ENCODE measurements at places on chromosomes 16 and 17.

DNA sequence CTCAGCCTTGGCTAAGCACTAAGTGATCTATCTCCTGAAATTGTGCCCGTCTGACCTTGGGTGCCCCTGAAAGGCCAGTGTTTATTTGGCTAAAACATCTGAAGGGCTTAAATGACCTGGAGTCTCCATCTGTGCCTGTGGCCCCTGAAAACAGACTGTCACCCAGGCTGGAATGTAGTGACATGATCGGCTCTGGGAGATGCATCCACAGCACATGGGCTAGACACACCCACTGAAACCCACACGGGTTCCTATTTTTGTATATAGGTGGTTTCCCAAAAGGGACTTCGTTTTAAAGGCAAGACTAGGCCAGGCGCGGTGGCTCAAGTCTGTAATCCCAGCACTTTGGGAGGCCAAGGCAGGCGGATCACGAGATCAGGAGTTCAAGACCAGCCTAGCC, 13.5 kb downstream of the CEP295NL start:
- DNase-seq = peak; percentile 42

- no peak for DNase-seq
These were observed 8.9 kb upstream of the USP31 start for GRCh38 chr16:23158114-23158513.

DNA sequence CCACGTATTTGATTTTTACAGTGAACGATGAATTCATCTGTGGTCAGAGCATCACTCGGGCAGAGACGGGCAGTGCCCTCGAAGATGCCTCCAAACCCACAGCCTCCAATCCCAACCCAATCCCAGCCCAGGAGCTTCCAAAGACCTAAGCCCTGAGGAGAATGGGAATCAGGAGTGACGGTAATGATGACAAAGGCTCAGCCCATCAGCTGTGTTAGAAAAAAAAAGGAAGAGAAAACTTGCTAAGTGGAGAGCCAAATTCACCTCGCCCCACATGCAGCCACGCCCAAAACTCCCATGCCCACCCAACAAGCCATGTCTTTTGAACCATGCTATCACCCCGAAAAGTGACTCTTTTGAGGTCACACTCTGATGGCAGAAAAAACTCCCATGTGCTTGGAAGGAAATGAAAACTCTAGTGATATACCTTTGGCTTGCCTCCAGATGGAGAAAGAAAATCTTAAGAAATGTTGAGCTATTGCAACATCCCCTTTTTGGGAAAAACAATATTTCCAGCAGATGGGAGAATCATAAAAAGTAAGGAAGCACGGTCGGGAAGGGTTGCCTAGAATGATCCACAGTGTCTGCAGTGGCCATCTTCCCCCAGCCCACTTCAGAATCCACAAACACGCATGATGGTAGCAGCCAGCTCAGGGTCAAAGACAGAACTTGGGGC, 37.7 kb downstream of the XYLT1 start:
- DNase-seq = no peak

DNA sequence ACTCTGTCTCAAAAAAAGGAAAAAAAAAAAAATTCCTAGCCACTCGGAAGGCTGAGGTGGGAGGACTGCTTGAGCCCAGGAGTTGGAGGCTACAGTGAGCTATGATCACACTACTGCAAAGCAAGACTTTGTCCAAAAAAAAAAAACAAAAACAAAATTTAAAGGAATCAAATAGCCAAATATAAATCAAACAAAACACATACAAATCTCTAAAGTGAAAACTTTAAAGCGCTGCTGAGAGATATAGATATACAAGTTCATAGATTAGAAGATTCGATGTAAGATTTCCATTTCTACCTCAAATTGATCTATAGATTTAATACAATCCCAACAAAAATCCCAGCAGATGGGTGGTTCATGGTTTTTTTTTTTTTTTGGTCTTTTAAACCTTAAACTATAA, 83.6 kb downstream of the TTC19 start:
- no peak for DNase-seq

DNA sequence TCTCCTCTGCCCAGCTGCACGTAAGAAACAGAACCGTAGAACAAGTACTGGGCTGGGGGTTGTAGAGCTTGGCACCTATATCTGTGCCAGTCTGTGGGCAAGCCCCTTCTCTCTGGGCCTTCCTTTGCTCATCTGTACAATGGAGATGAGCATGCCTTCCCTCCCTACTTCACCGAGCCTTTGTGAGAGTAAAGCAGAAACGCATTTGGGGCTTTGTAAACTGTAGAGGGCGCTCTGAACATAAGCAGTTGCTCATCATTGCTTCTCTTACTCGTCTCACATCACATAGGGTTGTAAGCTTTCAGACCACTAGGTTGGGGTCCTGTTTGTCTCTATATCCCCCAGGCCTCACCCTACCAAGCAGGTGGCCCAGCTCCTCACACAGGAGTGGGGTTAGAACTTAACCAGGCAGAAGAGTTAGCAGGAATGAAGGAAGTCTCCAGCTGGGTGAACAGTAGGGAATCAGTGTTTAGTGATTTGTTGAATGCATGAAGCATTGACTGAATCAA, 15.1 kb downstream of the SAMD14 start:
- peak; percentile 64 for DNase-seq

DNA sequence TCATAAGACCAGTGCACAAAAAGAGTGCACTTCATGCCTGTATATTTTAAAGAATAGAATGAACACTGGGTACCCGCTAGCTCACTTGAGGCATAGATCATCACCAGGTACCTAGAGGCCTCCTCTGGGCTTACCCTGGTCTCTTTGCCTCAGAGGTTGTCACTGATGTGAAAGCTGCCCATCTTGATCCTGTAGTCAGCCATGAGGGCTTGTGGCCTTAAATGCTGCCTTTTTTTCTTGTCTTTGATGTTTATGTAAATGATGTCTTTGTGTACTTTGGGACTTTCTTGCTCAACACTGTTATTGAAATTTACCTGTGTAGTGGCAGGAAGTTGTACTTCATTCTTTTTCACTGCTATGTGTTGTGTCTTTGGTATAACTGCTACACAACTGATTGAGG, 26.8 kb upstream of the SLC5A10 start:
- DNase-seq = no peak

DNA sequence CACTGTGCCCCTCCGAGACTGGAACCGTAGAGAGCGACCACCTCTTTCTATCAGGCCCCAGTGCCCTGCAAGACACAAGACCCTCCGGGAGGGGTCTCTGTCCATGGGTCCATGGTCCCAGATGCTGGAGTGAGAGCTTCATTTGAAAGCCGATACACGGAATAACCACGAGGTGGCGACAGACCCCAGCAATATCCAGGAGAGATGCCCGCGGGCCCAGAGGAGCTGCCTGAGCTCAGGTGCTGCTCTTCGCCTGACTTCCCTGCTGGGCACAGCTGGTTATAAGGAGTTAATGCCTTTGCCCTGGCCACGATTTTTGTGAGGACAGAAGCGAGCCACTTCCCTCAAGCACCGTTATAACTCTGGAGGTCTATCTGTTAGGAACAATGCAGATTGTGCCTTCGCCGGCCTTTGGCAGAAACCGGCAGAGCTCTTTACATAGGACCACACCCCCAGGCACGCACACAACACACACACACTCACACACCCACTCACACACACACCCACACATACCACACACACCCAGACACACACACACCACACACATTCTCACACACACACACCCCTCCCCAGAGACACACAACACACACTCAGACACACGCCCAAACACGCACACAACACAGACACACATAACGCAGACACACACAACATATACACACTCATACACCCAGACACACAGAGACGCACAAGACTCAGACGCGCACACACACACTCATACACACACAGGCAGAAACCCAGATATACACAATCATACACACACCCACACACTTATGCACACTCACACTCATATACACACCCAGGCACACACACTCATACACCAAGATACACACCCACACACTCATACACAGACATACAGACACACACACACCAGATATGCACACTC, 436.4 kb downstream of the SOX9 start:
- DNase-seq = peak; percentile 72

- no peak for DNase-seq
These were observed 315.6 kb downstream of the SEC14L1 start for GRCh38 chr17:77456271-77456950.

- no peak for DNase-seq
These were observed 251.4 kb downstream of the HS3ST3B1 start for GRCh38 chr17:14552306-14552705.

- no peak for DNase-seq
These were observed 22.5 kb upstream of the RASL10B start for GRCh38 chr17:35708951-35709350.

DNA sequence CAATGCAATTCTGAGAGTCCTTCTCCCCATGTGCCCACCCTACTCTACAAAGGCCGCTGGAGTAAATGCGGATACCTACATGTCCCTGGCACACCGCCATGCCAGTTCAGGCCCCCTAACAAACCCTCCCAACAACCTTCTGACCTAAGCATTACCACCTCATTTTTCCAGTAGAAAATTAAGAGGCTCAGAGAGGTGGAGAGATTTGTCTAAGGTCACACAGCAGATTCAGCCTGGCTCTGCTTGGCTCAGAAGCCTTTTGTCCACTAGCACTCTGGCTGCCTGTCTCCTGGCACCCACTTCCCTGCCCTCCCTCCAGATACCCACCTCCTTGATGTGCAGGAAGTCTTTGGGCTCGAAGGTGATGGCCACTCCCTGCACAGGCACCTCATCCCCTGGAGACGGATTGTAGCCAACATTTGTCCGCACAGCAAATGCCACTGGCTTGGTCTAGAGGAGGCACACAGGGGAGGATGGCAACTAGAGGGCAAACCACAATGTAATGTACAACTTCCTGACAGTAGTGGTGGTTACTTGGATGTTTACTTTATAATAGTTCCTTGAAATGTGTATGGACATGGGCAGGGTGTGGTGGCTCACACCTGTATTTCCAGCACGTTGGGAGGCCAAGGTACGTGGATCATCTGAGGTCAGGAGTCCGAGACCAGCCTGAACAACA, 10.2 kb downstream of the CACNB1 start:
- no peak for DNase-seq

DNA sequence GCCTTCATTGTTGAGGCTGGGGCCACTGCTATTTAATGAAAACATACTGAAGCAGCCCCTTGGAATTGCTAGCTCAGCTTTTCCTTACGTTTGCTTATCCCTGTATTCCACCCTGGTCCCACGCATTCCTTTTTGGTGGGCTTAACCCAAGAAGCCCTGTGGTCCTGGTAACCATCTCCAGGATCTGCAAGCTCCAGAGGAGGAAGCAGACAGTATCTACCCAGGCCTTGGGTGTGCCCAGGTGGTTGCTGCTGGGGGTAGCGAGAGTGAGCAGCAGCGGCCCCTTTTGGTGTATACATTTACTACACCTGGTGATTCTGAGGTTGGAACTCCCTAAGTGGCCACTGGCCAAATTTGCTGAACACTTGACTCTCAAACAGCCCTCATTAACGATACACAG, 97.7 kb downstream of the CBLN1 start:
- peak; percentile 8 for DNase-seq

GRCh38 chr16:89375686-89376085, 114.7 kb downstream of the ANKRD11 start:
- DNase-seq = no peak

GRCh38 chr17:16075949-16076348, 76.3 kb downstream of the TTC19 start:
- no peak for DNase-seq

All from activated CD4-positive, alpha-beta T cell treated with anti-CD3 and anti-CD28 coated beads, Interleukin-2, amount 50 U/mL, for 16 hours (primary cell).